ENCODE measurements at places on chromosomes 11 and 22.

GRCh38 chr11:67211656-67212436 is 54.4 kb upstream of the GRK2 start:
- H3K4me3 ChIP-seq, result no peak overlapping the region
- no peak overlapping the region for H3K27ac ChIP-seq
- no peaks in the 10 kb centered on the region for H3K27me3 ChIP-seq

DNA sequence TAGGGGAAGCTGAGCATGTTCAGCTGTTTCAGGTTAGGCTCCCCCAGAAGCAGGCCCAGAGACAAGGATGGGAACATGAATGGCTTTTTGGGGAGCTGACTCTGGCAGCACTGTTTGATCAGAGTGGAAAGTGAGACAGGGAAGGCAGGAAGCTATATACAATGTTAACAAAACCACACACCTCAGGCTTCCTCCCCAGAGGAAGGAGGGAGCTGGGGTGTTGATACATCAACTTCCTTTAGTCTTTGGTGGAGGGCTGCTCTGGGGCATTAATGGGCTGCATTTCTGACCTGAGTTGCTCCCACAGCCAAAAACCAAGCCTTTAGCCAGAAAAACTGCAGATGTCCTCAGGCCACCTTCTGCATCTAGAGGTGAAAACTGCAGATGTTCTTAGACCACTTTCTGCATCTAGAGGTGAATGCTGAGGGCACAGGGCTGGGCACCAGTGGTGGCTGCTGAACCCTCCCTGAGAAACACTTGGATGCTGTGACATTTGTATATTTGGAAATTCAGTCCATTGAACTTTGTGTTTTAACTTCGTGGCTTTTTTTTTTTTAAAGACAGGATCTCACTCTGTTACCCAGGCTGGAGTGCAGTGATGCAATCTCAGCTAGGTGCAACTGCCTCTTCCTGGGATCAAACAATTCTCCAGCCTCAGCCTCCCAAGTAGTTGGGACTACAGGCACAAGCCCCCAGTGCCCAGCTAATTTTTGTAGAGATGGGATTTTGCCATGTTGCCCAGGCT is 49.9 kb downstream of the KIAA1671 start:
- peaks cover 10% of the 10 kb centered on the region for H3K4me1 ChIP-seq
- H3K27me3 ChIP-seq, result no peaks in the 10 kb centered on the region
- no peak for DNase-seq
- H3K27ac ChIP-seq, result no peak overlapping the region

- H3K36me3 ChIP-seq, result no peaks in the 10 kb centered on the region
- H3K27ac ChIP-seq, result no peak overlapping the region
- H3K4me3 ChIP-seq, result no peak overlapping the region
- H3K27me3 ChIP-seq, result peaks cover 19% of the 10 kb centered on the region
- H3K4me1 ChIP-seq, result peaks cover 6% of the 10 kb centered on the region
Measured at GRCh38 chr22:39474351-39475111, 17.7 kb downstream of the MGAT3 start.

DNA sequence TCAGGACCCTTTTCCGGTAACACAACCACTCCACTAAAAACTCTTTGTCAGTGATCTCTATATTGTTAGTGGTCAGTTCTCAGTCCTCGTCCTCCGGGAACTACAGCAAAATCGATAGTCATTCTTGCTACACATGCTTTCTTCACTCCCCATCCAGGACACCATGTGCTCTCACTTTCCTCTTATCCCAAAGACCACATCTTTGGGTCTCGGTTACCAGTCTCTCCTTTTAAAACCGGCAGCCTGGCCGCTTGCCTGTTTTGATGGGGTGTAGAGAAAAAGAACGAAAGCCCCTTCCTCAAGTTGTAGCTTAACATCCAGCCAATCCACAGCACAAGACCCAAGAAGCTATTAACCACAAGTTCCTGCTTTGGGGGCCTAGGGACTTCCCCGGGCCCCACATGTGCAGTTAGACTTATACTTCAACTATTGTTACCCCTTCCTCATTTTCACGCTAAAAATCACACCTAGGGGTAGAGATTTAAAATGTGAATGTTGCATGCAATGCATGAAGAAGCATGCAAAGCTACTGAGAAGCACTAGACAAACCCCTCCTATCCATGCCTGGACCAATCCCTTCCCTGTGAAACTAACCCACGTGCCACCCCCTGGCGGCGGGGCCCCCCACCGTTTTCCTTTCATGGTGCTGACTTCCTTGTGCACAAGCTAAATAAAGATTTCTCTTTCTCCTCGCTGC is 1.5 kb upstream of the TOLLIP start:
- no peak overlapping the region for H3K4me3 ChIP-seq
- peaks cover 3% of the 10 kb centered on the region for H3K36me3 ChIP-seq
- no peak for DNase-seq

DNA sequence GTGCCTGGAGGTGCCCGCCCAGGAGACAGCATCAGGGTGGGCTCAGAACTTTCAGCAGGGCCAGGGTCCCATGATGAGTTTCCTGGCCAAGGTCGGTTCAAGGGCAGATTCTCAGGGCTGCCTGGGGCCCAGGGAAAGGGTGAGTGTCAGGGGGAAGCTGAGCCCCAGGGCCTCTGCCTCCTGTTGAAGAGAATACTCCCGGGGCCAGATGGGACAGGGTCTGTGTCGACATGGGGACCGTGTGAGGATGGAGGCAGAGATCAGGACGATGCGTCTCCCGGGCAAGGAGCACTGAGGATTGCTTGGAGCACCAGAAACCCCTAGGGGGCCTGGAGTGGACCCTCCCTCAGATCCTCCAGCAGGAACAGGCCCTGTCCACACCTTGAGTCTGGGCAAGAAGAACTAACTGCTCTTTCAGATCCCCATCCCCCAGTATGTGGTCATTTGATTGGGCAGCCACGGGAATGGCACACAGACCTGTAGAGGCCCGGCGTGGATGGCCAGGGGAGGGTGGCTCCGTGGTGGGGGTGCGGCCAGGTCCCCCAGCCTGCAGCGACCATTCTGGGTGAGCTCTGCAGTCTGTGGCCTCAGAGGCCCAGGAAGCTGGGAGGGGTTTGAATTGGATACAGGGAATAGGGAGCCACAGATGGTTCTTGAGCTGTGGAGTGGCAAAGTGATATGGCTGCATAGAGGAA is 1078.7 kb downstream of the BRD1 start:
- no peak overlapping the region for H3K27ac ChIP-seq
- no peaks in the 10 kb centered on the region for H3K4me1 ChIP-seq
- no peaks in the 10 kb centered on the region for H3K36me3 ChIP-seq
- DNase-seq, result no peak

- no peak overlapping the region for H3K4me3 ChIP-seq
- H3K4me1 ChIP-seq, result no peaks in the 10 kb centered on the region
- H3K27me3 ChIP-seq, result no peaks in the 10 kb centered on the region
- no peak overlapping the region for H3K27ac ChIP-seq
- no peaks in the 10 kb centered on the region for H3K36me3 ChIP-seq
Measured at GRCh38 chr11:100970283-100971164, 159.1 kb downstream of the PGR start.

DNA sequence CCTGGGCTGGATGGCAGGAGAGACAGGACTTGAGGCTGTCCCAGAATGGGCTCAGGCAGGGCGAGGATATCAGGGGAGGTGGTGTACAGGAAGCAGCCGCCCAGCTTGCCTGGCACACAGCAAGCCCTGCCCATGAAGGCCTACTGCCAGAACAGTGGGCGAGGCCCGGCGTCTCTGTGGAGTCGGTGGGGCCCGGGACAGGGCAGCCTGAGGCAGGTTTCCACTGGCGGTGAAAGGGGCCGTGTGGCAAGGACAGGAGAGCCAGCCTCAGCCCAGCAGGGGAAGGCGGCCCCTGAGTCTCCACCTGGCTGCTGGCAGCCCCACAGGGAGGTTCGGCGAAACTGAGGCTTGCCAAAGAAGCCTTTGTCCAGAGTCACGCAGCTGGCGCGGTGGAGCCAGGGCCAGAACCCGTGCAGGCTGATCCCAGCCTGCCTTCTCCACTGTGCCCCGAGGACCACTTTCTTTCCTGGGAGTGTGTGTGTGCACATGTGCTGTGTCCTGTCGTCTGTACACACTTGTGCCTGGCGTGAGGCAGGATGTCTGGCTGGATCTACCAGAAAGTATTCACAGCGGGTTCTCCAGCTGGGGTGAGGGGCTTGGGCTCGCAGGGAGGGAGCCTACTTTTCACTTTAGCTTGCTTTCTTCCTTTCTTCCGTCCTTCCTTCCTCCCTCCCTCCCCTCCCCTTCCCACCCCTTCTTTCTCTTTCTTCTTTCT is 1.2 kb downstream of the TSPO start:
- no peaks in the 10 kb centered on the region for H3K27me3 ChIP-seq
- peak overlapping the region; percentile 96 for H3K4me3 ChIP-seq
- DNase-seq, result no peak

- no peaks in the 10 kb centered on the region for H3K4me1 ChIP-seq
- no peak overlapping the region for H3K4me3 ChIP-seq
- H3K36me3 ChIP-seq, result no peaks in the 10 kb centered on the region
- DNase-seq, result no peak
- H3K27me3 ChIP-seq, result no peaks in the 10 kb centered on the region
Measured at GRCh38 chr22:24688256-24688655, 85.3 kb downstream of the GGT1 start.

GRCh38 chr11:94638301-94638901 is 71.2 kb downstream of the PIWIL4 start:
- H3K27me3 ChIP-seq, result no peaks in the 10 kb centered on the region
- peaks cover 17% of the 10 kb centered on the region for H3K4me1 ChIP-seq
- no peak overlapping the region for H3K27ac ChIP-seq
- DNase-seq, result no peak
- no peaks in the 10 kb centered on the region for H3K36me3 ChIP-seq

DNA sequence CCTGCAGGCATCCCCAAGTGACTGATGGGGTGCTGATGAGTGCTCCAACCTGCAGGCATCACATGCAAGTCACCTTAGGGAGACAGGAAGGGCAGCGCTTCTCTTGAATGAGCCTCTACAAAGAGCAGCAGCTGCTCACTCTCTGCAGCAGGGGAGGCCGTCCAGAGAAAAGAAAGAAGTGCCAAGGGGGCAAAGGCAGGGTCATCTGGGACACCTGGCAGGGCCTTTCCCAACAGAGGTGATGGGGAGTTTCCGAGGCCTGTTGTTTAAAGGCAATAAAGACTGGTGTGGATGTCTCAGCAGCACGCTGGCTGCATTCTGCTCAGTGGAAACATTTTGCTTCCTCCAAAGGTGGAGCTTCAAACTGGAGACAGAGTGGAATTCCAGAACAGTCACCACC is 113.7 kb downstream of the ETS1 start:
- no peak overlapping the region for H3K4me3 ChIP-seq
- H3K4me1 ChIP-seq, result peaks cover 8% of the 10 kb centered on the region

DNA sequence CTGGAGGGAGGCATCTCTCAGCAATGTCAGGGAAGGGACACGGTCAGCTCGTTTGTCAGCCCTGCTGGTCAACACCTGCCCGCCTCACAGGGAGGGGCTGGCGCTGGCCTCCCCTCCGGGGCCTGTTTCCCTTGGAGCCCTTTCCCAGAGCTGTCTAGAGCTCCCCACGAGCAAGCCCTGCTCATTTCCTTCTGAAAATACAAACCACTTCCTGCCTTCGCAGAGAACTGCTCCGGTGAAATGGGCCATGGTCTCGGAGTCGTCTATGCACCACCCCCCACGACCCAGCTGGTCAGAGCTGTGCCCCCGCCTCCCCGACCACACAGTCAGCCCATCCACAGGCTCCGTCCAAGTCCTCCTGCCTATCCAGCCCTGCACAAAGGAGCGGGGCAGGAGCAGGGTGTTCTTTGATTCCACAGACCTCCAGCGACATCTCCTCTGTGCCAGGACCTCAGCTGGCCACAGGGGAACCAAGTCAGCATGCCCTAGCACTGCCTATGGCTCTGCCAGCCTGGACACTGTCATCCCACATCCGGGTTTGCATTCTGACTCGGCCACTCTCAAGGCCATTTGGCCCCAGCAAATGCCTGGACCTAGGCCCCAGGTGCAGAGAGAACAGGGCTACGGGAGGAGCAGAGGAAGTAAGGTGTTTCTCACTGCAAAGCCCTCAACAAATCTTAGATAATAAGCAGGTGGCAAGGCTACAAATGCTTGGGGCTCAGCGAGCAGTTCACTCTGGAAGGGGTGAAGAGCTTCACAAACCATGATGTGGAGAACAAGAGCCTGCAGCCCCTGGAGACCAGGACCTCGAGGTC is 82.1 kb upstream of the WNT11 start:
- peaks cover 5% of the 10 kb centered on the region for H3K27me3 ChIP-seq
- no peak overlapping the region for H3K27ac ChIP-seq
- H3K36me3 ChIP-seq, result no peaks in the 10 kb centered on the region
- DNase-seq, result no peak
- H3K4me1 ChIP-seq, result no peaks in the 10 kb centered on the region

DNA sequence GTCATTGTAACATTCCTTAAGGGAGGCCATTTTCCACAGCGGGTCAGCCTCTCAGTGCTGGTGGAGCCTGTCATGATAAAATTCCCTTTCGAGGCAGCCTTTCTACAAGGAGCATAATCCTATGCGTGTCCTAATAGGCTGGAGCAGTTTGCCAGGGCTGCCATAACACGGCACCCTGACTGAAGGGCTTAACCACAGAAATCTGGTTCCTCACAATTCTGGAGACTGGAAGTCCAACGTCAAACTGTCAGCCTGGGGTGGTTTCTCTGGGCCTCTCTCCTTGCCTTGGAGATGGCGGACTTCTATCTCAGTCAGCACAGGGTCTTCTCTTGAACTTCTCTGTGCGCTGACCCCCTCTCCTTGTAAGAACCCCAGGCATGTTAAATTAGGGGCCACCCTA is 1.4 kb upstream of the RGL4 start:
- H3K27ac ChIP-seq, result no peak overlapping the region
- H3K36me3 ChIP-seq, result peaks cover 4% of the 10 kb centered on the region
- DNase-seq, result no peak

- DNase-seq, result no peak
- H3K36me3 ChIP-seq, result no peaks in the 10 kb centered on the region
- no peak overlapping the region for H3K4me3 ChIP-seq
- H3K27me3 ChIP-seq, result no peaks in the 10 kb centered on the region
Measured at GRCh38 chr11:133778161-133778560, 67.2 kb downstream of the SPATA19 start.

DNA sequence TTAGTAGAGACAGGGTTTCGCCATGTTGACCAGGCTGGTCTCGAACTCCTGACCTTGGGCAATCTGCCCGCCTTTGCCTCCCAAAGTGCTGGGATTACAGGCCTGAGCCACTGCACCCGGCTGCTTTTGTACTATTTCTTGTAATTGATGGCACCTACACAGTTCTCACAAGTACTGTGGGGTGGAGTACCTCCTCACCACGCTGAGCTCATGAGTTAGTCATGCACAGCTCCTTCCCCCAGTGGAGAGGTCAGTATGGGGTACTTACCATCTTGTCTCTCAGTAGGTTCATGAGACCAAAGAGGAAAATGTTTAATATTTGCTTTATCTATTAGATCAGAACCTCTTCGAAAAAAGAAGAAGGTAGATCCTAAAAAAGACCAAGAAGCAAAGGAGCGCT is 2.1 kb downstream of the MRPL40 start:
- peaks cover 14% of the 10 kb centered on the region for H3K4me1 ChIP-seq
- H3K36me3 ChIP-seq, result peaks cover 18% of the 10 kb centered on the region
- no peak for DNase-seq
- H3K27ac ChIP-seq, result no peak overlapping the region
- no peaks in the 10 kb centered on the region for H3K27me3 ChIP-seq
- H3K4me3 ChIP-seq, result no peak overlapping the region

GRCh38 chr22:38871360-38872171 is 450 bp downstream of the CBX6 start:
- peak overlapping the region; percentile 14 for H3K27ac ChIP-seq
- peak overlapping the region; percentile 58 for H3K4me3 ChIP-seq
- peaks cover 20% of the 10 kb centered on the region for H3K27me3 ChIP-seq
